ENCODE measurements at places on chromosomes 4 and X.

DNA sequence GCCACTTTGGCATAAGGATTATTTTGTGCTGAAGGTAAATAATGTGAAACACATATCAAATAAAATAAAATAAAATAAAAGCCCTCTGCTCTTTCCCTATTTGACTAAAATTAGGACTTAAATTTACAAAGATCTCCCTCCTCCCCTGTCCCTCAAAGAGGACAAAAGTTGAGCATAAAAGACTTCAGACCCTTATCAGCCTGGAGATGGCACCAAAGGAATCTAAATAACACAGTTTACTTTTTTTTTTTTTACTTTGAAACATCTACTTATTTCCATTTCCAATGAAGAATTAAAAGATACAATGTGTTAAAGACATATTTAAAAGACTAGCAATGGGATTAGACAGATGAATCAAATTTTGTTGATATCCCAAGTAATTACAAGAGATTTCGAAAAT, 89.7 kb downstream of the EPHA5 start:
- DNase-seq = peak; percentile 6

GRCh38 chr4:14233126-14233525, 605.6 kb upstream of the BOD1L1 start:
- no peak for DNase-seq

DNA sequence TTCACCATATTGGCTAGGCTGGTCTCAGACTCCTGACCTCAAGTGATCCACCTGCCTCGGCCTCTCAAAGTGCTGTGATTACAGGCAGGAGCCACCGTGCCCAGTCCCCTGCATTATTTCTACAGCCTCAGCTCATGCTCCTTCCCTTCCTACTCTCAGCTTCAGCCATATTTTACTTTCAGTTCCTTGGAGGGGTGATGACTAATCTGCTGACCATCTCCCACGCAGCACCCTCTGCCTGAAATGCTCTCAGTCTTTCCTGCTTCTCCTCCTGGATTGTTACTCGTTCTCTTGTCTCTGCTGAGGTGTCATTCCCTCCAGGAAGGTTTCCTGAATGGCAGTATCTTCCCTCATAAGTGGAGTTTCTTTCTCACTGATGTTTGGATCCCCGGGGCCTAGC, 63.3 kb downstream of the MOSPD2 start:
- DNase-seq = peak; percentile 70

DNA sequence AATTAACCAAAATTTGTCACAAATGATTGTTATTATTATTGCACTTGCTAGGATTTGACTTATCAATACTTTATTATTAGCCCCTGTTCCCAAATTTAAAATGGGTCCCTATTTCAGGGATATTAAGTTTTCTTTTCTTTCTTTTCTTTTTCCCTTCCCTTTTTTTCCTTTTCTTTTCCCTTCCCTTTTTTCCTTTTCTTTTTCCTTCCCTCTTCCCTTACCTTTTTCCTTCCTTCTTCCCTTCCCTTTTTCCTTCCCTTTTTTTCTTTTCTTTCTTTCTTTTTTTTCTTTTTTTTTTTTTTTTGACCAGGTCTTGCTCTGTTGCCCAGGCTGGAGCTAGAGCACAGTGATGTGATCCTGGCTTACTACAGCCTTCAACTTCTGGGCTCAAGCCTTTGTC, 33.8 kb downstream of the WWC2 start:
- no peak for DNase-seq

GRCh38 chr4:108821351-108821930, 58.6 kb upstream of the ETNPPL start:
- peak; percentile 68 for DNase-seq

DNA sequence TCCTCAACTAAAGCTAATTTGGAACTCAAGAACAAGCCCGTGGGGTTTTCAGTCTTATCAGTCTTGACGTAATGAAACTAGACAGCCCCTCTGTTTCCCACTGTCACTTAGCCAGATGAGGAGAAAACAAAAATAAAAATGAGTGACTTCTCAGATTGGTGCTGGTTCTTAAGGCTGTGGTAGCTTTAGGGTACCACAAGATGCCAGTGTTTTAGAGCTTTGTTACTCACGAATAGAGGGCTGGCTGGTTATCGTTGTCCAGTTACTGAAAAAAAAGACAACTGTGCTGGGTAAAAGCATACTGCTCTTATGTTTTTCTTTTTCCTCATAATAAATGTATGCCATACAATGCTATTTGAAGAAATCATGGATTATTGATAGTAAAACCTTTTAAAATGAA, 796.7 kb downstream of the RAPGEF2 start:
- no peak for DNase-seq

- peak; percentile 8 for DNase-seq
These were observed 156.3 kb downstream of the BTC start for GRCh38 chr4:74638001-74638400.

DNA sequence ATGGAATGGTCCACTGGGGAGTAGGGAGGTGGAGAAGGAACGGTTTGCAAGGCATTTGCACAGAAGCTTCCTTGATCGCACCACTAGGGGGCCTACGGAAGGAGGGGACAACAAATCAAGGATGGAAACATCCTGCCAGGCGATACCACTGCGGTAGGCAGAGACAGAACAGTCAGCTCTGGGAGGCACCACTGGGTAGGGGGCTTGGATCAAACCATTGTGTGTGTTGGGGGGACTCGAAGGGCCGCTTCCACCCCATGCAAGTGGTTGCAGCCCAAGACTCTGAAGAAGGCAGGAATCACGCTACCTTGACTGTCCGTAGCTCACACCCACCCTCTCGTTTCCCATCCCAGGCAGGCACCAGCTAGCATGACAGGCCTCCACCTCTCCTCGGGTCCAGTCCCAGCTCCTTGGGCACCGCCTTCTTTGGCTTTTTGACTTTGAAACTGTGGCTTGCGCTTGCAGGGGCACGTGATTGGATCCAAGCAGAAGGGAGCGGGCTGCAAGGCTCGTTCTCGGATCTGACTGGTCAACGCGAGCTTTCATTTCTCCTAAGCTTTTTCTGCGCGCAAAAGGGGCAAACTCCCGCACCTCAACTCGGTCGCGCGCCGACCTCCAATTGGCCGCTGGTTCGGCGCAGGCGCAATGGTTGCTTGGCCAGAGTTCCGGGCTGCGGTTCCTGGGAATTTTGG, 28.4 kb downstream of the GAGE1 start:
- DNase-seq = no peak

DNA sequence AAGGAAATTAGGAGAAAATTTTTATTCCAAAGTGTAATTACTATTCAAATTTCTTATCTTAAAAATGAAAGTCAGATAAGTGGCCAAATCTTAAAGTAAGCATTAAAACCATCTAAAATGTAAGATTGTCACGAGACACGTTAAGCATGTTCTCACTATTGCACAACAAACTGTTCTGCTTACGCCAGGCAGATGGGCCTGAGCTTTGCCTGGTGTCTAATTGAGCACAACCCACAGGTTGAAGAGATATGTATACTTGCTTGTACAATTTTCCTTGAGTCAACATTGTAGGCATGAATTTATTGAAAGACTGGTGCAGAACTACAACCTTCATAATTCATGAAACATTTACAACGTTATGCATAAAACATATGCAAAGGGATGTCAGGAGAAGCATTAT, 3.9 kb downstream of the RNF128 start:
- DNase-seq = no peak

DNA sequence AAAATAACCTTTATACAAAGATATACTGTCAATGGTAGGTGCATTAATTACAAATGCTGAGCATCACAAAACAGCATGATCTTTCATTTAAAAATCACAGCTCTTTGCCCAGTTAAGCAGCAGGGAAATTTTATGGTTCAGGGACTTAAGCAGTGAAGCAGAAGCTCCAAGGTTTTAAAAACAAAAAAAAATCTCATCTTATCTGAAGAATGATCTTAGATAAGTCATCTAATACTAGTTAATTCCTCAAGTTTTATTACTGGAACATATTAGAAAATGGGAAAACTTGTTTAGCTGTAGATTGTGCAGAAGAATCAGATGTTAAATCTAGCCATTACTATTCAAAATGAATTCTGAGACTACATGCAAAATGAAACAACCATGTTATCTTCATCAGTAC, 289.9 kb downstream of the GASK1B start:
- DNase-seq = no peak

DNA sequence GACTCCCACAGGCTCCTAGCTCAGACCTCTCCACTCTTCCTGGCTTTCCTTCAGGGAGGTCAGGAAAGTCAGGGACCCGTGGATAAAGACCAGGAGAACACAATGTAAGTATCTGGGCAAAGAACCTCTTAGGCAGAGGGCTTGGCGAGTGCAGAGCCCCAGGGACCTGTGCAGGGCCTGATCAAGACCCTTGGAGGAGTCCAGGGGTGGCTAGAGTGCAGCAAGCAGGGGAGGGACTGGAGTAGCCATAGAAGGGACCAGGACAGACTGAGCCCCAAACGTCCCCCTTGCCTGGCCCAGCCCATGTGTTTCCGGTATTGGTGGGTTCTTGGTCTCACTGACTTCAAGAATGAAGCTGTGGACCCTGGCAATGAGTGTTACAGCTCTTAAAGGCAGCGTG, 5.9 kb upstream of the TNIP2 start:
- DNase-seq = no peak

DNA sequence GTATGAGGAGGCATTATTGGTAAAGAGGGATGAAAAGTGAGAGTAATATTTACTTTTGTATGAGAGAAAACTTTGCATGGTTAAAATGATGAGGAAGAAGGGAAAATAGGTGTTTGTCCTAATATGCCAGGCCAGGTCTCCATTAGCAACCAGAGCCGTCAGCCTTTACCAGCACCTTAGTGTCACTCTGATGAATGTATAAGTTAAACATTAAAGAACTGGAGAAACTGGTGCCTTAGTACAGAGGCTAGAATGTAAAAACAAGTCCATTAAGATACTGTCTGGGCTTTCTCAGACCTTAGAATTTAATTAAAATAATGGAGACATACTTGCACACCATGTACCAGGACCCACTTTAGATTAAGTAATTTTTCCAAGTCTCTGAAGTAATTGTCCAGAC, 222.3 kb downstream of the FAM47A start:
- DNase-seq = no peak

- no peak for DNase-seq
These were observed 134.2 kb downstream of the EIF4E start for GRCh38 chr4:98794565-98795205.

GRCh38 chr4:68283714-68284113, 38.2 kb upstream of the TMPRSS11B start:
- DNase-seq = no peak

- DNase-seq = no peak
These were observed 177.0 kb upstream of the RASGEF1B start for GRCh38 chr4:81648576-81649275.
